ENCODE measurements at places on chromosomes 4 and X. TPM values are rescaled to one million over a fixed set of nuclear protein-coding genes. Genes with fewer than 3 reads are reported as not detected.

The GSTCD gene
- 6.3 TPM for total RNA-seq

The SPANXN2 gene
- total RNA-seq: not detected

The CSAG2 gene
- total RNA-seq: not detected

GRCh38 chrX:633985-634958 is 3.7 kb downstream of the SHOX start:
- H3K27me3 ChIP-seq: peaks cover 30% of the 10 kb centered on the region
- peak; percentile 53 for DNase-seq

- H3K4me3 ChIP-seq: no peak overlapping the region
- H3K36me3 ChIP-seq: no peaks in the 10 kb centered on the region
- no peak overlapping the region for H3K27ac ChIP-seq
- no peak for DNase-seq
Observed at GRCh38 chr4:81648576-81649275, 177.0 kb upstream of the RASGEF1B start.

The RTL5 gene
- total RNA-seq: 2.7 TPM

DNA sequence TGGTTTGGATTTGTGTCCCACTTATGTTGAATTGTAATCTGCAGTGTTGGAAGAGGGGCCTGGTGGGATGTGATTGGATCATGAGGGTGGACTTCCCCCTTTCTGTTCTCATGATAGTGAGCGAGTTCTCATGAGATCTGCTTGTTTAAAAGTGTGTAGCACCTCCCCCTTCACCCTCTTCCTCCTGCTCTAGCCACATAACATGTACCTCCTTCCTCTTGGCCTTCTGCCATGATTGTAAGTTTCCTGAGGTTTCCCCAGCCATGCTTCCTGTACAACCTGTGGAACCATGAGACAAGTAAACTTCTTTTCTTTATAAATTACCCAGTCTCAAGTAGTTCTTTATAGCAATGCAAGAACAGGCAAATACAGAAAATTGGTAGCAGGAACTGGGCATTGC is 138.7 kb downstream of the INPP4B start:
- no peaks in the 10 kb centered on the region for H3K4me1 ChIP-seq
- H3K36me3 ChIP-seq: no peaks in the 10 kb centered on the region
- H3K4me3 ChIP-seq: no peak overlapping the region
- H3K27ac ChIP-seq: no peak overlapping the region
- H3K27me3 ChIP-seq: no peaks in the 10 kb centered on the region
- no peak for DNase-seq

GRCh38 chr4:121669163-121669550 is 27.6 kb downstream of the ANXA5 start:
- H3K36me3 ChIP-seq: peaks cover 16% of the 10 kb centered on the region
- no peak overlapping the region for H3K4me3 ChIP-seq
- H3K27me3 ChIP-seq: no peaks in the 10 kb centered on the region
- DNase-seq: no peak

The AMBN gene
- not detected for total RNA-seq

The PHEX gene
- total RNA-seq: 0.81 TPM

The CLDN34 gene
- total RNA-seq: 2.2 TPM

The GAGE12G gene
- total RNA-seq: not detected

DNA sequence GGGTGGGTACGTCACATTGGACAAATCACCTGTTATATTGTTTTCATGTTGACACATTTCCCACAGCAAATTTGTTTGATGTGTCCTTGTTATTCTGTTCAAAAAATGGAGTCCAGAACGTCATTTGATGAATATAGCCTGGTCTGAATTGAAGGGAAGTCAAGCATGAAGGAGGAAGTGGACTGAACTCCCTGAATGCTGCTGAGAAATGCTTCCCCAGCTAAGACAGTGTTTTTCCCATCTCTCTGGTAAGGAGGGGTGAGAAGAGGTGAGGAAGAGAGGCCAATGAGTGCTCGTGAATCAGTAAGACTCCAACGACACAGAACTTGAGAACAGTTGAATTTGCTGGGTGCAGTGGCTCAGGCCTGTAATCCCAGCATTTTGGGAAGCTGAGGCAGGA is 127.4 kb downstream of the RBM47 start:
- no peaks in the 10 kb centered on the region for H3K4me1 ChIP-seq
- H3K27ac ChIP-seq: no peak overlapping the region
- H3K27me3 ChIP-seq: no peaks in the 10 kb centered on the region

DNA sequence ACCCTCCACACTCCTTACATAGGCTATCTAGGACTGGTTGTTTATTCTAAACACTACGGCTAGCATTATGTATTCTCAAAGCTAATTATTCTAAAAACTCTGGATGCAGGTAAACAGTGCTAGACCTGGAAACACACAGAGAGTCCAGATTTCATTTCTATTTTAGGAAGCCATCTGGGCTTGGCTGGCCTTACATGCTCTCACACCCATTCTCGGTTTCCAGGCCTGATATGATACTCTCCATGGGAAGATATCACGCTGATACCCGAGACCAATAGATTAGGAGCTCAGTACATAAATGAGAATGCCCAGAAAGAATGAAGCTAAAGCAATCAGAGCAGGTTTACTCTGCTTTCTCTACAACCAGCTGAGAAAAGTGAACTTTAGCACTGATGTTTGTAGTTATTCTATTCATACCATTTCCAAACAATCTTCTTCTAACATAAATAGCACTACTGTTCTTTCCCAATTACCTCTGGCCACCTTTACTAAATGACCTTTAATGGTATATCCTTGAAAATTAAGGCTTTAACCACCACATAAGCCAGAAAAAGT is 973.3 kb downstream of the PCDH18 start:
- DNase-seq: no peak
- no peaks in the 10 kb centered on the region for H3K27me3 ChIP-seq

- no peaks in the 10 kb centered on the region for H3K4me1 ChIP-seq
- DNase-seq: no peak
- H3K27ac ChIP-seq: no peak overlapping the region
- no peaks in the 10 kb centered on the region for H3K36me3 ChIP-seq
Observed at GRCh38 chrX:12996934-12997435, 22.1 kb downstream of the TMSB4X start.

GRCh38 chr4:141074098-141074878 is 59.0 kb downstream of the RNF150 start:
- H3K4me3 ChIP-seq: no peak overlapping the region
- peaks cover 42% of the 10 kb centered on the region for H3K4me1 ChIP-seq
- H3K27me3 ChIP-seq: no peaks in the 10 kb centered on the region
- no peak overlapping the region for H3K27ac ChIP-seq
- no peaks in the 10 kb centered on the region for H3K36me3 ChIP-seq
- DNase-seq: no peak

DNA sequence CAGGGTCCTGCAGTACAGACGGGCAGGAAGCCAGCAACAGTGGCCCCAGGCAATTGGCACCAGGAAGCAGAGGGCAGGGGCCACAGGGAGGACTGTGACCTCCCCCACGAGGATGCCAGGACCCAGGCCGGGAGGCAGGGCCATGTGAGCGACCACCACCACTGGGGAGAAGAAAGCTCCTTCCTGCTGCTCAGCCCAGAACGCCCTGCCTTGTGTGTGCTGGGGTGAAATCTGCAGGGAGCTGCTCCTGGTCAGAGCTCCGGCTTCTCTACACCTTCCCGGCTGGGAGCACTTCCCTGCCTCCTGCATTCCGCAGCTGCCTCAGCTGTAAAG is 100.4 kb downstream of the HMX1 start:
- no peak overlapping the region for H3K27ac ChIP-seq
- H3K36me3 ChIP-seq: no peaks in the 10 kb centered on the region

- no peak overlapping the region for H3K4me3 ChIP-seq
- H3K4me1 ChIP-seq: no peaks in the 10 kb centered on the region
- H3K27me3 ChIP-seq: no peaks in the 10 kb centered on the region
- peak; percentile 76 for DNase-seq
- H3K27ac ChIP-seq: no peak overlapping the region
- H3K36me3 ChIP-seq: no peaks in the 10 kb centered on the region
Observed at GRCh38 chr4:81069706-81070331, 39.3 kb downstream of the BMP3 start.

GRCh38 chr4:15526924-15527592 is 57.4 kb downstream of the CC2D2A start:
- H3K36me3 ChIP-seq: peaks cover 38% of the 10 kb centered on the region
- H3K27me3 ChIP-seq: no peaks in the 10 kb centered on the region
- no peak overlapping the region for H3K4me3 ChIP-seq

The MAB21L2 gene
- 282 TPM for total RNA-seq

The SLC10A4 gene
- total RNA-seq: 2.5 TPM

DNA sequence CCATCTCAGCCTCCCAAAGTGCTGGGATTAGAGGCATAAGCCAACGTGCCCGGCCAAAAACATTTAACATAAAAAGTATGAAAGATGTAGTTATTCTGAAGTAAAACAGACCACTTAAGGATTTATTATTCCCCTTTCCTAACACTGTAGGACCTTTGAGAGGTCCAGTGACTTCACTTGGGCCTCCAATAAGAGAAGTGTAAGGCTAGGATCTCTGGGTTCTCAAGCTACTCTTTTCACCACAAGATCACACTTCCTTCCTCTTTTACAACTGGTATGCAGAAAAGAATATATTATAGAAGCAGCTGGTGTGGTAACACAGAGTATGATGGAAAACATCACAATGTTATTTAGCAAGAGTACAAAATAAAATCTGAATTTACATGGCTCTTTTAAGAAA is 30.2 kb upstream of the CCNG2 start:
- H3K4me1 ChIP-seq: no peaks in the 10 kb centered on the region
- H3K27me3 ChIP-seq: no peaks in the 10 kb centered on the region
- no peak overlapping the region for H3K27ac ChIP-seq
- H3K4me3 ChIP-seq: no peak overlapping the region
- no peak for DNase-seq

DNA sequence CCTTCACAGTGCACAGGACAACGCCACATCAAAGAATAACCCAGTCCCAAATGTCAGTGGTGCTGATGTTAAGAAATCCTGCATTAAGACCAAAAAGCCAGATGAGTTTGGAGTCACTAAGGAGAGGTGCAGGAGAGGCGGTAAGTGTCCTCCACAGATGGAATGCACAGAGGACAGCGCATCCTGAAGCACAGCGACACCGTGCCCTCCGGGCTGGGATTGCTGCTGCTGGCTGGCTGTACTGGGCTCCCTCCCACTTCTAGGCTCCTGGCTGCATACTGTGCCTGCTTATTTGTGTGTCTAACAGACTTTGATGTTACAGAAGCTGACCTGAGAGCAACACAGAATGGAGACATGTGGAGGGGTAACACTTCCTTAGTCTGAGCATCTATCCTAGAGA is 325.6 kb upstream of the BOD1L1 start:
- no peaks in the 10 kb centered on the region for H3K36me3 ChIP-seq
- no peak for DNase-seq
- H3K27me3 ChIP-seq: no peaks in the 10 kb centered on the region
- no peak overlapping the region for H3K4me3 ChIP-seq
- no peaks in the 10 kb centered on the region for H3K4me1 ChIP-seq
- no peak overlapping the region for H3K27ac ChIP-seq

DNA sequence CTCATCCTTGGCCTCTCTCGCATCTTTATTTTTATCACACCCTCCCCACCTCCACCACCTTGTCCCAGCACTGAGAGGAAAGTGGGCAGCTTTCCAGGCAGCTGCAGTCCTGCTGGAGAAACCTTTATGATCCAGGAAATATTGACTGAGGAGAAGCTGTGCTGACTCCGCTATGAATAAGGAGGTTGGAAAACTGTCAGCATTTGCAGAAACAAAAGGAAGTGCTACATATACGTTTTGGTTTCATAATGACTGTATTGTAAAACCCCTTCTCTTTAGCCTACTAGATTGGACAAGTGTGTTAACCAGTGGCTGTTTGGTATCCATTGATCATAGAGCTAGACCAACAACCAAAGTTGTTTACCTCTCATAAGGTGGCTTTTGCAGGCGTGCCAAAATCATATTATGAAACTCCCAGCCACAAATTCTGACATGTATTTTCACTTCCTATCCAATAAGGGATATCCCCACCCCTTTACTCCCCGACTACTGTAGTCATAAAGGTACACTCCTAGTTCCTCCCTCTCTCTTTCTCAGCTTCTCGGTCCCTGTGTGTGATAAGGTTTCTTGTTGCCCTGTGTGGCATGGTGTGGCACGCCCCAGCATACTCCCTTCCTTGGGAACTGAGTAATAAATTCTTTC is 88.4 kb downstream of the GPR143 start:
- H3K36me3 ChIP-seq: no peaks in the 10 kb centered on the region
- peak; percentile 78 for DNase-seq
- H3K4me3 ChIP-seq: no peak overlapping the region
- peak overlapping the region; percentile 52 for H3K27ac ChIP-seq
- no peaks in the 10 kb centered on the region for H3K4me1 ChIP-seq

The FAM114A1 gene
- 132 TPM for total RNA-seq

GRCh38 chr4:123386609-123387008 is 10.0 kb upstream of the SPRY1 start:
- no peak overlapping the region for H3K4me3 ChIP-seq
- H3K4me1 ChIP-seq: no peaks in the 10 kb centered on the region
- no peaks in the 10 kb centered on the region for H3K36me3 ChIP-seq
- H3K27ac ChIP-seq: no peak overlapping the region
- no peak for DNase-seq

DNA sequence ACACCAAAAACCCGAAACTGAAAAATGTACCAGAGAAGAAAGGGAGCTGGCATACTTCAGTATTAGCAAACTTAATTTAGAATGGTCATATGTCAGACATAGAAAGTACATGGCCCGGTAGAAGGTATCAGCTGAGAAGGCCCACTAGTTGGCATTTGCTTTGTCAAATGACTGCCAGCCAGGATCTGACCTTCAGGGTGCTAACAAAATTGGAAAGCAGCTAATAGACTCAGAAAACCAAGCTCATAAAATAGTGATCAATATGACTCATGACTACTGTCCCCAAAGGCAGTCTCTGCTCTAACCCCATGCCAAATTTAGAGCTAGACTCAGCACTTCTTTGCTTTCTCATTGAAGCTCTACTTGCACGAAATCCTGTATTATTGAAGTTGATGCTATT is 342.7 kb downstream of the PDGFC start:
- H3K4me1 ChIP-seq: no peaks in the 10 kb centered on the region
- no peak overlapping the region for H3K27ac ChIP-seq
- H3K4me3 ChIP-seq: no peak overlapping the region
- H3K27me3 ChIP-seq: no peaks in the 10 kb centered on the region
- no peaks in the 10 kb centered on the region for H3K36me3 ChIP-seq

DNA sequence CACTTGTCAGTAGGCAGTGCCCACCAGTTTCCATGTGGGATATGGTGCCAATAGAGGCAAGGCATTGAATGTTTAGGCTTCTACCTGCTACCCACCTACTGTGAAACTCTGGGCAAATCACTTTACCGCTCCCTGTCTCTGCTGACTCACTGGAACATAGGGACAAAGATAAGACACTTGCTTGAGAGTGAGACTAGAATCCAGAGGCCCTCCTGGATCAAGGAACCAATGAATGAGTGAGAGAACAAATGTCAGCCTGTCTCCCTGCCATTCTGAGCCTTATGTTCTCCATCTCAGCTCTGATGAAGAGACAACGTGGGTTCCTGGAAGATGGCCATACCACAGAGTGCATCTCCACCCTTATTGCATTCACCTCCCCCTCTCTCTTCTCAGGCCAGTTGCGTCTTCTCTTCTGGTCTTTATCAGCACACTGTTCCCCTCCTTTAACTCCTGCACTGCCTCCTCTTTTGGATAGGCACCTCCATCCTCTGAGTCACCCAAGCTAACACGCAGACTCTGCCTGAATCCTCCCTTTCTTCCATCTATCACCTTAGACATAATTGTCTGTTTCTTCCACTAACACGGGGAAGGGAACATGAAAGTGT is 15.4 kb upstream of the PRRG3 start:
- no peaks in the 10 kb centered on the region for H3K36me3 ChIP-seq
- no peaks in the 10 kb centered on the region for H3K4me1 ChIP-seq
- no peak overlapping the region for H3K4me3 ChIP-seq
- no peaks in the 10 kb centered on the region for H3K27me3 ChIP-seq
- no peak for DNase-seq
- H3K27ac ChIP-seq: no peak overlapping the region

The SPINK2 gene
- total RNA-seq: not detected

Measured in sigmoid colon (tissue), 7 donors.